SJCRH30 (cell line): ENCODE measurements at places on chromosomes 1 and 21.
A peak's percentile ranks its signal among the peaks of the same experiment; 100 is the strongest.

DNA sequence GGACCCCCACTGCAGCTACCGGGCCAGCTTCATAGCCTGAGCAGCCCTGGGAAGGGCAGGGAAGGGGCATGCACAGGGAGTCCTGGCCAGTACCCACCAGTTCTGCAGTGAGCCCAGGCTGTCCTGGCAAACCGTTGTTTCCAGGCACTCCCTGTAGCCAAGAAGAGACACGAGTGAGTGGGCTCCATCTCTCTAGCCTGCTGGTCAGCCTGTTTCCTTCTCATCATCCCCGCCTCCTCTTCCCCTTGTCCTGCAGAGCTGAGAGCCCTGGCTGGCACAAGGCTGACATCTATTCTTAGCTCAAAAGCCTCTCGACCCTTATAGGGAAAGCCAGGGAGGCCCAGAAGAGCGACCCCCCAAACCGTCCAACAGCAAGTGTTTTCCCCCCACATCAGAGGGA is 28.7 kb downstream of the COL16A1 start:
- no peak for DNase-seq

DNA sequence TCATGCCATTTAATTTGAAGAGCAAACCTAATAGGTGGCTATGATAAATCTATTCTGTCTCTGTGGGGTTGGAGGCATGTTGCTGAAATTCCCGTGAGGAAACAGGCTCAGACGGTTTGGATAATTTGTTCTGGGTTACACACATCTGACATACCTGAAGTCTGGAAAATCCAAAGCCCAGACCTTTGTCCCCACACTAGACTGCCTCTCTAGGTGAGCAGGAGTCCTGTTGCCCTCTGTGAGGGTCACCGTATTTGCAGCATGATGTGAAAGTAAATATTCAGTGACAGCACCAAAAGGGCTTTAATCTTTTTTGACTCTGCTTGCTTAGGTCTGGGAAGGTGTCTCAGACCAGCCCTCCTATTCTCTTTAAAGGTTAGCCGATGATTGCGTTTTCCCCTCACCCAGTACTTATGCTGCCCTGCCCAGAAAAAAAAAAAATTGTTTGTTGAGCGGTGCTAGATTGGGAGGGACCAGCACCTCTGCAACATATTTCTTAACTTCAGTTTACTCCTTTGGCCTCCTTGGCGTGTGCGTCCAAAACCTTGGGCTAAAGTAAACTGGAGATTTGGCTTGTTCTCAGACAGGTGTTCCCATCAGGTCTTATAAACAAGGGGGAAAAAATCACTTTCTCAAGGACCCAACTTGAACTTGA is 67.0 kb downstream of the CACHD1 start:
- DNase-seq: no peak

DNA sequence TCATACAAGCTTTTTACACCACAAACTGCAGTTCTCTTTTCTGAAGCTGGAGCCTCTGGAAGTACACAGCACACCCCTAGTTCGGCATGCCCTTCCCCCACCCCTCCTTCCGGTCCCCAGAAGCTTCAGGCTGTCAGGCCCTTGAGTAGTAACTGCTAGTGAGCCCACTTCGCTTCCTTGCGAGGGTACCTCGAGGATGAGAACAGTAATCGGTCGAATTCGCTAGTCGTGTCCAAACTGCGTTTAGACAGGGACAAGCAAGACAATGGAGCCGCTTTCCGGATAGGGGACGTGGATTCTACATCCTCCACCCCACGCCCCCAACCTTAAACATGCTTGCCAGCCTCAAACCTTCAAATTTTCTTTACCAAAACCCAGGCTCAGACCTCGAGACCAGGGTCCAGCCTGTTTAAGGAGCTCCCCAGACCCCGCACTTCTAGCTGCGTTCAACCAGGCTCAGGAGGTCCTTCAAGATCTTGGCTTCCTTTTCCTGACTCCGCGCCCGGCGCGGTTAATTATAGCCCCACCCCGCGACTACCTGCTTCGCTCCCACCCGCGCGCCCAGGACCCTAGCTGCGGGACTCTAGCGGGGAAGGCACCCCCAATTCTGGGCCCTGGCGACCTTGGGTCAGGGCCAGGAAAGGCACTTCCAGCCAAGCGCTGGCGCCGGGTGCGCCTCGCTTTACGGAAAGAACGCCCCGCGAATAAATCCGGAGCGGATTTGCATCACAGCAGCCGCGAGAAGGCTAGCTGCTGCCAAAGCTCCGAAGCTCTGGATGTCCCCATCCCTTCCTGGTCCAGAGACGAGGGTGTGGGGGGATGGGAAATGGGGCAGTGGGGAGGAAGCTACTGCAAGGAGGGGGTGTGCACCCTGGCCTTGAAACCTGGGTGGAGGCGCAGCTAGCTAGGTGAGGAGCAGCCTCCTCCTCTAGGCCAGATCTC is 8.1 kb upstream of the TSPAN1 start:
- DNase-seq: no peak

DNA sequence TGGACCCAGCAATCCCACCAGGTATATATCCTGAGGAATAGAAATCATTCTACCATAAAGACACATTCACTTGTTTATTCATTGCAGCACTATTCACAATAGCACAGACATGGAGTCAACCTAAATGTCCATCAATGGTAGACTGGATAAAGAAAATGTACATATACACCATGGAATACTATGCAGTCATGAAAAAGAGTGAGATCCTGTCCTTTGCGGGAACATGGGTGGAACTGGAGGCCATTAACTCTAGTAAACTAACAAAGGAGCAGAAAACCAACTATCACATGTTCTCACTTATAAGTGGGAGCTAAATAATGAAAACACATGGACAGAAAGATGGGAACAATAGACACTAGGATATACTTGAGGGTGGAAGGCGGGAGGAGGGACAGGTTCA is 36.1 kb upstream of the PRKACB start:
- no peak for DNase-seq

GRCh38 chr1:114607223-114607622 is 25.8 kb upstream of the BCAS2 start:
- no peak for DNase-seq

DNA sequence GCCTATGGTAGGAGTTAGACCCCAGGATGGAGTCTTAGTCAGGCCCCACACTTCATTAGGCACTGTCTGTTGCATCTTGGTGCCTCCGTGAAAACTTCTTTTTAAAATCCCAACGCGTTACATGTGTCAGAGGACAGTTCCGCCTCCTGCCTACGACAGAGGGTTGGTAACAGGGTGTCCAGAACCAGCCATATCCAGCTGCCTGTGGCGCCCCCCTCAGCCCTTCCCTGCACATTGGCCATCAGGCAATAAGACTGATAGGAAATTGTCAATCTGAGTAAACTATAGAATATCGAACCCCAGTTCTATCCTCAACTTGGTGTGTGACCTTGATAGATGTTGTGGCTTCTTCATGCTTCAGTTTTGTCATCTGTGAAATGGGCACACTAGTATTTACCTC is 108.6 kb upstream of the CSF3R start:
- no peak for DNase-seq

DNA sequence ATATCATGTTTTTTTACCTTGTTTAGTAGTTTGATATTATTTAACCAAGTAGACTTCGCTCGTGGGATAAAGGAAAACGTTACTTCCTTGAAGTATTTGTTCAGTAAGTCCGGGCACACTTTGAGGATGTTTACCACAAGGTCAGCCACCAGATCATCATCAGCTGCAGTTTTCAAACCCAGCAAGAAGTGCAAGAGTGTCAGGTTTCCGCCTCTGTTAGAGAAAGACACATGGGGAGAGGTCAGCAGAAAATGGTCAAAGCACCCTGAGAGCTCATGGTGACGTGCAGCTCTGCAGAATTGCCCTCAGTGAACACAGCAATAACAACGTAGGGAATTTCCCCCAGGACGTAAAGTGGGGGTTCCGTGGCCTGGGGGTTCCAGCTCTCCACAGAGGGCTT is 24.4 kb downstream of the URB1 start:
- DNase-seq: no peak

- no peak for DNase-seq
Observed at GRCh38 chr1:172699695-172700227, 40.9 kb downstream of the FASLG start.

GRCh38 chr1:248631354-248632008 is 3.4 kb downstream of the OR2T11 start:
- no peak for DNase-seq

GRCh38 chr1:230167419-230167852 is 100.4 kb downstream of the GALNT2 start:
- DNase-seq: peak; percentile 72

GRCh38 chr1:64425521-64425920 is 44.4 kb upstream of the CACHD1 start:
- DNase-seq: no peak

DNA sequence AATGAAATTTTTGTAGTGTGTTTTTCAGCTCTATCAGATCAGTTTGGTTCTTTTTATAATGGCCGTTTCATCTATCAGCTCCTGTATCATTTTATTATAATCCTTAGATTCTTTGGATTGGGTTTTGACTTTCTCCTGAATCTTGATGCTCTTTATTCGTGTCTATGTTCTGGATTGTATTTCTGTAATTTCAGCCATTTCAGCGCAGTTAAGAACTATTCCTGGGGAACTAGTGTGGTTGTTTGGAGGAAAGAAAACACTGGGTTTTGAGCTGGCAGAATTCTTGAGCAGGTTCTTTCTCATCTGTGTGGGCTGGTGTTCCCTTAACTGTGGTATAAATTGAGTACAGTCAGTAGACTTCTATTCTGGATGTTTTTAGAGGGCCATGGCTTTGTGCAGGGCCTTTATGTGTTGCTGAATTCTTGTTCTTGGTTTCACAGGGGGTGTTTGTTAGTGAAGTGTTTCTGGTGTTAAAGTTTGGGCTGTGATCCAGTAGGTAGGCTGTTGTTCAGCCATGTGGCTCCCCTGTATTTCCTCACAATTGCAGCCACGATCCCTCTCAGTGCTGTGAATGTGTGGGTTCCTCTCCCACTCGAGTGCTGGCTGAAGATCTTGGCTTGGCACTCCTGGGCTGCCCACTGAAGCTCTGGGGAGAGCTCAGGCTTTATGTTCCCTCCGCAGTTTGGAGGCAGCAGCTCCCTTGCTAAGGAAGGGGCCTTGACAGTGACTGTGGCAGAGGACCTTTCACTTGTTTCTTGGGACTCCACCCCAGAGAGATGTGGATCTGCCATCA is 56.0 kb upstream of the CCDC190 start:
- no peak for DNase-seq

- no peak for DNase-seq
Observed at GRCh38 chr21:29626801-29627470, 312.9 kb downstream of the GRIK1 start.

- DNase-seq: peak; percentile 26
Observed at GRCh38 chr1:183195142-183195574, 9.1 kb downstream of the LAMC2 start.

- DNase-seq: no peak
Observed at GRCh38 chr1:2312515-2313301, 78.6 kb downstream of the MORN1 start.

DNA sequence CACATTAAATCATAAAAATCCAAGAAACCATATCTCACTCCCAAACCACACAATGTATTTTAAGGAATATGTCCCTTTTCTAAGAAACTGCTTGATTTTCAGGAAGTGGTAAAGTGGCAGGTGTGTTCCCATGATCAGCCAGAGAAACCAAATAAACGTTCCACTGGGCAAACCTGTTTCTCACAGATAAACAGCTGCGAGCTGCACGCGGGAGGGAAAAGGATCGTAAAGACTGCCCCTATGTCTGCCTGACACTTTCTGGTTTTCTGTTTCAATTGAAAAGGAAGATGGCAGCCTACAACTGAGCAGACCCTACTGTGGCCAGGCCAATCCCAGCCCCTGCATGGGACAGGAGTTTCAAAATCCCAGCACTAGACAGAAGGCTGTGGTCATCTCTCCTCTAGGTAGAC is 36.6 kb downstream of the HIVEP3 start:
- peak; percentile 77 for DNase-seq

GRCh38 chr1:43448955-43449707 is 4.6 kb downstream of the HYI start:
- DNase-seq: no peak

GRCh38 chr21:15407585-15407984 is 322.2 kb upstream of the USP25 start:
- DNase-seq: no peak

DNA sequence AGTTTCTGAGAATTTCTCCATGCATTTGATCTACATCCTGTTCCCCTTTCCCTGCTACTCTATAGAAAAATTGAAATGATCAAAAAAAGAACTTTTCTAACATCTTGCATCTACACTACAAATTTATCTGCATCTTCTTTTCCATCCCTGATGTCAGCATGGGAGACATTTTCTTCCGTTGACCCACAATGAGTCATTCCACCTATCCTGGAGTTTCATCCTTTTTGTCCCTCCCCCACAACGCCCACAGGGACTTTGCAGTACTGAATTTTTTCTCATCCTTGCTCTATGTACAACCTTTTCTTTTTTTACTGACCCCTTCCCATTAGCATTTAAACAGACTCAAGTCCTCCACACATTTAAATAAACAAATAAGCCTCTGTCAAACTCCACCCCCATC is 112.2 kb upstream of the MROH9 start:
- no peak for DNase-seq

DNA sequence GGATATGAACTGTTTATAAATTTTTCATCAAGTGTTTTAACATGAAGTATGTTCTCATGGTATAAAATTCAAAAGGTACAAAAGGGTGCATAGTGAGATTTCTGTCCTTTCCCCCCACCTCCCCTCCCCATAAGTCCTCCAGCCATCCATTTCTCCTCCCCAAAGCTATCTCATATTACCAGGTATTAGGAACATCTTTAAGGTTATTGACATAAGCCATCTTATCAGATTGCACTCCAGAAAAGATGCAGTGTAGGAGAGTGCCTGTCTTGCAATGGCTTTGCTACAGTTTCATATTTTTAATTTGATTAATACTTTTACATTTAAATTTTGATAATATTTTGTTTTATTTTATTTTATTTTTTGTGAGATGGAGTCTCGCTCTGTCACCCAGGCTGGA is 13.5 kb upstream of the HPCAL4 start:
- no peak for DNase-seq

GRCh38 chr1:29166291-29166878 is 15.3 kb downstream of the SRSF4 start:
- DNase-seq: no peak

DNA sequence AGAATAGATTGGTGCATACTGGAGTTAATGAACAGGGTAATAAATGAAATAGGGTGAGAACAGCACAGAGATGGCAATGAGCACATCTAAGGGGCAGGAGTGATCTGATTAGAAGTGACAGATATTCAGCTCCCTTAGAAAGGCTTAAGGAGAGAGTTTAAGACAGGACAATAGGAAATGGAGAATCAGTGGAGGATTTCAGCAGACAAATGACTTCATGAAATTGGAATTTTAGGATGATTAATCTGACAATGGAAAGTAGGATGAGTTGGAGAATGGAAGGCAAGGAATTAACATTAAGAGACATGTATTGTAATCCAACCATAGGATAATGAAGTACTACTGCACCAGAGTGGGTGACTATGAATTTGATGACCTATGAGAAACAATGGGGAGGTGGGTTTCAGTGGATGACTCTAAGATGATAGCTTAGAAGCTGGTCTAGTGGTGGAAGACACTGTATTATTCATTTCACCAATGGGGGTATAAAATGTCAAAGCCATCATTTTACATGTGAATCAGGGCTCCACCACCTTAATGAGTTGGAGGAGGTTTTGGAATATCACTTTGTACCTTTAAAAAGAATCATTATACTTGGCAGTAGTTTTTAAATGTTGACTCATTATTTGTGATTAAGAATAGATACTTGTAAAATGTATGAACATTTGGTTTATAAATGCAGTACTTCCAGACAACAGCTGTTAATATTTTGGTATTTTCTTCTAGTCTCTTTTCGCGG is 139.1 kb downstream of the PLA2G4A start:
- no peak for DNase-seq

GRCh38 chr1:212650228-212650627 is 41.7 kb downstream of the ATF3 start:
- DNase-seq: no peak
